NCI-H2081 (cell line): ENCODE measurements at places on chromosomes 3 and 15.

- no peak for DNase-seq
Measured at GRCh38 chr15:76056931-76057330, 2.9 kb upstream of the TMEM266 start.

GRCh38 chr3:52059781-52060180 is 3.4 kb upstream of the DUSP7 start:
- no peak for DNase-seq

- DNase-seq, result no peak
Measured at GRCh38 chr15:39242345-39242744, 338.5 kb upstream of the THBS1 start.

DNA sequence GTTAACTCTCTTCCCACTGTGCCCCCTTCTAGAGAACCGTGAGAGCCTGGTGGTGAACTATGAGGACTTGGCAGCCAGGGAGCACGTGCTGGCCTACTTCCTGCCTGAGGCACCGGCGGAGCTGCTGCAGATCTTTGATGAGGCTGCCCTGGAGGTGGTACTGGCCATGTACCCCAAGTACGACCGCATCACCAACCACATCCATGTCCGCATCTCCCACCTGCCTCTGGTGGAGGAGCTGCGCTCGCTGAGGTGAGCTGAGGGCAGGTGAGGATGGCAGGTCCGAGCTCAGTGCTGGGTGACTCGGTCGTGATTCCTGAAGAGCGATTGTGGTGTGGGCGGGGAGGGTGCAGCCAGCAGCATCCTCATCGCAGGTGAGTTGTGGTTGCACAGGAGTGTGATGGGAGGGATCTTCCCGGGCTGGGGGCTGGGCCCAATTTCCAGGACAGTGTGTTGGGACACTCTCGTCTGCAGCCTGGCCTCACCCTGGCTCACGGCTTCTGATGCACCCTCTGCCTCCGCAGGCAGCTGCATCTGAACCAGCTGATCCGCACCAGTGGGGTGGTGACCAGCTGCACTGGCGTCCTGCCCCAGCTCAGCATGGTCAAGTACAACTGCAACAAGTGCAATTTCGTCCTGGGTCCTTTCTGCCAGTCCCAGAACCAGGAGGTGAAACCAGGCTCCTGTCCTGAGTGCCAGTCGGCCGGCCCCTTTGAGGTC is 8.0 kb downstream of the MCM2 start:
- DNase-seq, result no peak

DNA sequence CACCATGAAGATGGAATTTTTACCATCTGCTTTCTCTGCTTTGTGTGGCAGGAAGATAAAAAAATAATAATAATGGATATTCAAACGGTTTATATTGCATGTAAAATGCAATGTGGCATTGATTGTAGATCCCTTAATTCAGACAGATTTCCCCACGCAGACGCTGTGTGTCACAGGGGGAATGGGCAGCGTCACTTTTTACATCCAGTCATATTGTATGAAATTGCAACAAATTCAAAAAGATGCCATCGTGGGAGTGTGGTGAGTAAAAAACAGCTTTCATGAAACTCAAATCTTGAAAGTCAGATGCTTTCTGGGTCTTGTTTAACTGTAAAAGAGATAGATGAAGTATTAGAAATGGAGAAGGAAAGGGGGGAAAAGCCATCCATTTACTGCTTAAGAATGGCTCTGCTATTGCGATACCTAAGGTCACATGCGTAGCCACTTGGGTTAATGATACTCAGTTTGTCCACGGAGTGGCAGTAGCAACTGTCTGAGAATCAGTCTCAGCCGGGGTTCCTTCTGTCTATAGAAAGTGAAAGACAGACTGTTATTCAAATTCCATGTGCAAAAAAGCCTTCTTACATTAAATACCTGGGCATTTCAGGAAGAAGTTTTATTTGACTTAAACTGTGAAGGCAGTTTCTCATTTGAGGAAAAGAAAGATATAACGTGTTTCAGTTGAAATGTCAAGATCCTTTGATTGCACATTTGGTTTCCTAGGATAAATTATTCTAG is 28.5 kb downstream of the BTD start:
- DNase-seq, result peak; percentile 26

DNA sequence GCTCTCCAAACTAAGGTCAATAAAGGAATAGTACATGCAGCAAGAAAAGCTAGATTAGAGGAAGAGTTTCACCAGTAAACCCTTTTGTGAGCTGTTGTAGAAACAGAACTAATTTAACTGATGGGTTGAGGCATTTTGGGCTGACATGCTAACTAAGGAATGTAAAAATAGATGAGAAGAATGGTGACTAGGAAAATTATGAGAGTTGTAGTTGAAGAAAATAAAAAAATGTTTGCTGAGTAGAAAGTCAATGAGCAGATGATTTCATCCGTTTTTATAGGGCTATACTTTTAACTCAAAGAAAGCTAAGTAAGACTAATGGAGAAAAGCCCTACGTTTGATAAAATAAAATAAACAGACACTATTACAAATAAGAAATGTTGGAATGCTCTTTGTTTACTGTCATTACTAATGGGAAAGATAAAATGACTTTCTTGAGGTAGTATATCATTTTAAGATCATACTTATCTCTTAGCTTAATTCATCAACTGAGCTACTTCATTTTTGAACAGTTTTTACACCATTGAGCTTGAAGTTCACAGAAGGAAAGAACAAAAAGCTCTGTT is 209.4 kb upstream of the DPH6 start:
- no peak for DNase-seq

GRCh38 chr3:45064512-45065372 is 38.6 kb downstream of the CLEC3B start:
- no peak for DNase-seq

GRCh38 chr15:70156671-70157271 is 59.1 kb upstream of the TLE3 start:
- peak; percentile 19 for DNase-seq

GRCh38 chr15:25188551-25189101 is 233.8 kb downstream of the SNRPN start:
- no peak for DNase-seq

DNA sequence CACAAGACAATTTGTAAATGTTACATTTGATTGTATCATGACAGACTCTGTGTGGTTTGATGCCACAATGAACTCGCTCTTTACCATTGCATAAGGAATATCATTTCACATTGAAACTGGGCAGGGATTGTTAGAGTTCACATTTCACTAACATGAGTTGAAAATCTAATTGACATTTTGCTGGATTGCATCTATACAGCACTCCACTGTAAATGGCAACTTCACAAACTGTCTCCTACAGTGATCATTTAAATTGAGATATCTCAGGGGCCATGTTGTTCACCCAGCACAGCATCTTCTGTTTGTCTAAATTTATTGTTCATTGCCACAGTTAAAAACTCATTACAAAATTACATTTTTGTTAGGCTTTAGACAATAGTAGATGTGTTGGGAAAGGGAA is 499.4 kb downstream of the GBE1 start:
- no peak for DNase-seq

DNA sequence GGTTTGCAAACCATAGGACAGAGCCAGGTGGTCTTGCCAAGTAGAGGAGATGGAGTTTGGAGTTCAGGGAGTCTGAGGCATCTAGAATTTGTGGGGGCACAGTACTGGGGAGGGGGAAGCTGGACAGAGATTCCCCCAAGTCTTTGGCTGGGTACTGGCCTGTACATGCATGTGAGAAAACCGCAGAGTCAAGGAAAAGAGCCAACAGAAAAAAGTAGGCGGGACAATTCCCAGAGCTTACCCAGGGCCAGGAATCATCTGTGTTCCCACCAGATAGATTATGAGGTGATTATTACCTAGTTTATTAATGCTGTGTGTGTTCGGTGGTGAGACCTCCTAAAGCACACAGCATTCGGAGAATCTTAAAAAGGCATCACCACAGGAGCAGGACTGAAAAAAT is 11.3 kb downstream of the LYSMD4 start:
- DNase-seq, result no peak

DNA sequence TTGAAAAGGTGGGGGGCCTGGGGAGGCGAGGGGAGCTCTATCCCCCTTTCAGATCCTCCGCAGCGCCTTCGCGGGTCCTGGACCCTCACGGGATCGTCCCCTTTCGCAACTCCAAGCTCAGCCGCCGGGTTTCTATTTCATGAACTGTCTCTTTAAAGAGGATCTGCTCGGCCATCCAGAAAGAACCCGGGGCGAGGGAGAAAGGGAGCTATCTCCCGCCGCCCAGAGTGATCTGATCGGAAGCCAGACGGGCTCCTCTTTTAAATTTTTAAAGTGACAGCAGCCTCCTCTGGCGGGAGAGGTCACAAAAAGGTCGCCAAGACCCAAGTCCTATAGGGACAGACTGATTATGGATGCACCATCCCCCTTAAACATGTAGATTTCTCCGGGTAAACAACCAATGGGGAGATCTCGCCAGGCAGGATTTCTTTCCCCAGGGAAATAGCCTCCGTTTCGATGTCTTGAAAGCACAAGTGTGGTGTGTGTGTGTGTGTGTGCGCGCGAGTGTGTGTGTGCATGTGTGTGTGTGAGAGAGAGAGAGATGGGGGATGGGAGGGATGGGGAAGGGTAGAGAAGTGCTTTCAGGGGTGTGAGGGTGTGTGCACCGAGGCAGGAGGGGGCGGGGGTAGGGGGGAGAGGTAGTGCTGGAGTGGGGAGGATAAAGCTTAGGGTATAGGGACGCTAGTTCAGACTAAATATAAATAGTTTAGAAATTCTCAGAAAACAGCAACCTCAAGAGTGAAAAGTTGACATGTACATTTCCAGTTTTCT is 516.1 kb downstream of the MECOM start:
- peak; percentile 48 for DNase-seq

DNA sequence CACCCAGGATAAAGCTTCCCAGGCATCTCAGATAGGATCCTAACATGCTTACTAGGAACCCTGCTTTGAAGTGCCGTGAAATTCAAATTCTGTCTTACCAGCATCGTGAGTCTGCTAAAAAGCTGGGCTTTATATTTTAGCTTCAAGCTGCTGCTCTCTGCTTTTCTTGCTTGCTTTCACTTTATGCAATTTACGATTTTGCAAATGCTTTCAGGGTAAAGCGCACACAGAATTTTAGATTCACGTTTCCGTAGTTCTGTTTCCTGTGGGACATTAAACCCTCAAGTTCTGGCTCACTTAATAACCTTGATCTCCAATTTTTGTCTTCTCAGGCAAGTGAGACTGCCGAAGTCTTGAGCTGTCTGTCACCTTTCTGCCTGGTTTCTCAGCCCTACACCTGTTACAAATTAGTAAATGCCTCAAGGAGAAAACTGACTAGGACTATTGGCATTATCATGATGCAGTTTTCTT is 170.5 kb upstream of the TGFBR2 start:
- no peak for DNase-seq

- DNase-seq, result no peak
Measured at GRCh38 chr3:299590-300301, 103.2 kb downstream of the CHL1 start.

DNA sequence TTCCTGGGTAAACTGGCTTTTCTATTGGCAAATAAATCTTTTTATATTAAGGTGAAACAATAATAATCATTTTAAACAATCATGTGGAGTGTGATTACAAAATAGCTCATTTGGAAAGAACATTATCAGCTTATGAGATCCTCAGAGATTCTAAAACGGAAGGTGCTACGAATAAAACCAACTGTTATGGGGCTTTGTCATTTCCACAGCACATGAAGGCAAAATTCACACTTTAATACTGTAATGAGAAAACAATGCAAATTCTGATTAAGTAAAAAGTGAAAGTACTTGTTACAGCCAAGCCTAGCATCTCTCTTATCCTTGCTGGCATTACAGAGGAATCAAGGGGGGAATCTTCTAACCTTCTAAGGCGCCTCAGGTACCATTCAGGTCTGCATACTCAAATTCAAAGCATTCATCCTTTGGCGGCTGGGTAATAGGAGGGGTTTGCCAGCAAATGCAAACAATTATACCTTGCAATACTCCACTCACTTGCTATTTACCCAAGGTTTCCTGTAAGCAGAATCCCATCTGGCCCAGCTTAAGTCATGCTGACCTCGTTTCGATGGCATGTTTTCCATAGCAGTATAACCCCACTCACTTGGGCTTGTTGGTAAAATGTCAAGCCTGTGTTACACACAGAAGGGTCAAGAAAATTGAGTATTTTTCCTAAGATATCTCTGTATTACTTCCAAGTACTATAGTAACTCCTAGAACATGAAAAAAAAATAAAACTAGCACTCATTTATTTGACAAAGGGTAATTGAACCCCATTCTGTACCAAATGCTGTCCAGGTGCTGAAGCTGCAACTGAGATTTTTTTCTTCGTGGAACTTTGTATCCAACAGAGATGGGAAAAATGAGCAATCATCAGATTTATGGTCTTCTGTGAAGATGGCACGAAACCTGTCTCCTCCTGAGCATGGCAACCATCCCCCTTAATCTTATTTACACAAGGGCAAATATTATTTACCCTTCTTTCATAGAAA is 183.7 kb upstream of the LMCD1 start:
- no peak for DNase-seq

DNA sequence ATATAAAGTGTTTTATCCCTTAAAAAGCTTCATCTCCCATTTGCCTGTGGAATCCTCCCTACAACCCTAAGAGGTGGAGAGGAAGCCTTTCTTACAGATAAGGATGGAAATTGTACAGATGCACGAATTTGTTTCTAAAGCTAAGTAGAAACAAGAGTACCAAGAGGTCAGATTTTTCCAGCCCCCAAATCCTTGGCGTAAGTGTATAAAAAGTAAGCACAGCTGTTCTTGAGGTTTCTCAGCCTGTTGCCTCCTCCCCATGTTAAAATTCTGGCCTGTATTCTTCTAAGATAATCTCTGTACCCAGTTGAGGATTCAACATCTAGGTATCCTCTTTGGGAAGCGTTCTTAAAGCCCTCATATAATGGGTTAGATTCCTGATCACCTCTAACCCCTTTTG is 34.9 kb downstream of the RAB7A start:
- DNase-seq, result no peak
